ENCODE measurements at places on chromosomes 5 and 9. TPM values are rescaled to one million over a fixed set of nuclear protein-coding genes. Genes with fewer than 3 reads are reported as not detected.

GRCh38 chr5:89047571-89047970 is 164.6 kb upstream of the MEF2C start:
- H3K4me3 ChIP-seq: no peak overlapping the region
- H3K4me1 ChIP-seq: no peaks in the 10 kb centered on the region
- no peaks in the 10 kb centered on the region for H3K27me3 ChIP-seq
- no peak overlapping the region for H3K27ac ChIP-seq
- no peaks in the 10 kb centered on the region for H3K36me3 ChIP-seq
- no peak for DNase-seq

DNA sequence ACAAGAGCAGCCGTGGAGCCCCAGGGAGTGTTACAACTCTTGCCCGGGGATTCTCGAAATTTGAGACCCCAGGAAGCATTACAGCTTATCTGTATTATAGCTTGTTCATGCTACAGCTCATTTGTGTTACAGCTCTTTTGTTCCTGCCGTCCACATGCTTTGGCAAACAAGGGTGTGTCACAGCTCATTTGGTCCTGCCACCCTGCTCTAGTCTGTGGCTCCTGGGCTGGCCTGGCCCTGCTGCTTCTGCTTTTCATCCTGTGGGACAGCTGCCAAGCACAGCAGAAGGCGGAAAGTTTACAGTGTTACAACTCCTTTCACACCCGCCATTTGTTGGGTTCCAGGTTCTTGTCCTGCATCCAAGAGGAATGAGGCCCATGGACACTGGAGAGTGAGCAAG is 685.0 kb downstream of the SLCO4C1 start:
- H3K27ac ChIP-seq: no peak overlapping the region
- no peaks in the 10 kb centered on the region for H3K27me3 ChIP-seq
- DNase-seq: no peak
- H3K36me3 ChIP-seq: no peaks in the 10 kb centered on the region

Gene FSTL4
- total RNA-seq: 2.9 TPM

- no peaks in the 10 kb centered on the region for H3K27me3 ChIP-seq
- no peak overlapping the region for H3K27ac ChIP-seq
- H3K36me3 ChIP-seq: peaks cover 99% of the 10 kb centered on the region
- DNase-seq: no peak
- no peaks in the 10 kb centered on the region for H3K4me1 ChIP-seq
- no peak overlapping the region for H3K4me3 ChIP-seq
Observed at GRCh38 chr5:6601271-6601670, 31.6 kb downstream of the NSUN2 start.

DNA sequence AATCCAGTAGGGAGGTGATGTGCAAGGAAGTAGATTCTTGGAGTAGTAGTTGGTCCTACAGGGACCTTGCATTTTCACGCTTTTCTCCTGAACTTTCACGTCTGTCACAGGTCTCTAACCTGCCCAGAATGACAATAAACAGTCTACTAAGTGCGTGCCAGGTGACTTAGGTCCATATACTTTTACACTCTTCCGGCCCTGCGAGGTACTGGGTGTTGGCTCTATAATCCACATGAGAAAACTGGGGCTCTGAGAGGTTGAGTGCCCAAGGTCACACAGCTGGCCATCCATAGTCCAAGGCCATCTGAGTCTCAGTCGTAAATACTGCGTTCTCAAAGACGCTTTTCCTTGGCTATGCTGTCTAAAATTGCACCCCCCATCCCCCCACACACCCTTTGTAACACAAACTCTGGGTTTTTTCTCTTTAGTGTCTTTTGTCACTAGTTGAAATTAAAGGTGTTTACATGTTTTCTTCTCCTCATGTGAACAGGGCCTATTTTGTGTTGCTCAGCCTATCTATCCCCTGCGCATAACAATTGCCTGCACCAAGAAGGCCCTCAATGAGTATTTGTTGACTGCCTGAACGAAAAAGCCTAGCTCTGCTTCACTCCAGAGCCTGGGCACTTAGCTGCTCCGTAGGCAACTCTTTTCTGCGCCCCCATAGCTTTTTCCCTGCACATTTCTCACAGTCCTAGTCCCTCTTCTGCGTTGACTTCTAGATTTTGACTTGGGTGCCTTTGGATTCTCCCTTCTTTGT is 943 bp downstream of the SFXN1 start:
- peaks cover 27% of the 10 kb centered on the region for H3K27me3 ChIP-seq
- H3K4me1 ChIP-seq: peaks cover 10% of the 10 kb centered on the region
- H3K36me3 ChIP-seq: peaks cover 9% of the 10 kb centered on the region
- no peak for DNase-seq

DNA sequence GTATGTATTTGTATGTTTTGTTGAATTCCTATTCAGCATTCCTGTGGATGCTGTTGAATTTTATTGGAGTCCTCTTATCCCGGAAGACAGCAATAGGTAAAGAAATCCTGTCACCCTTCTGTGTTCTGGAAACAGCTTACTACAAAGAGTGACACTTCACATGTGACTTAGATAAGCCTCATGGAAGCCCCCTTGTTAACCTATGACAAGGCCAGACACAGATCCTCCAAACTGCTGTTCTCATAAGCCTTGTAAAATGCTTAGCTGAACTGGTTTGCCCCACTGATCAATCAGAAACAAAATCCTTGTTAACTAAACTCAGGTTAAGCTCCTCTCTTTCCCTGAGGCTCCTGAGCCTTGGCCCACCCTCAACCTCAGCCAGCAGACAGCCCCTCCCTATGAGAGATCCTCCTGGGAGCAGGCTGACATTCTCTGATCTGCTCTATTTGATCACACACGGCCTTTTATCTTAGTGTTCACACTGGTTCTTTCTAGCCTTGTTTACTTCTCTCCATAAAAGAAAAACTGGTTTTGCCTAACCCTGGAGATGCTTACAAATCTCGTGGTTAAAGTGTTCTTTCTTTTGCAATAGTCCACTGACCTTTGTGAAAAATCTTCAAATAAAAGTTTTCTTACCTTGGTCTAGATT is 29.4 kb upstream of the ATP6V1G1 start:
- no peaks in the 10 kb centered on the region for H3K27me3 ChIP-seq
- H3K27ac ChIP-seq: no peak overlapping the region
- peak; percentile 28 for DNase-seq

GRCh38 chr9:17824616-17825264 is 245.9 kb downstream of the SH3GL2 start:
- H3K36me3 ChIP-seq: no peaks in the 10 kb centered on the region
- no peaks in the 10 kb centered on the region for H3K4me1 ChIP-seq
- no peak overlapping the region for H3K27ac ChIP-seq
- no peak overlapping the region for H3K4me3 ChIP-seq
- DNase-seq: no peak

Gene TAF11L10
- total RNA-seq: not detected

Data from left lung (tissue), 14 donors.